ENCODE measurements at places on chromosomes 2 and 18.
A peak's percentile ranks its signal among the peaks of the same experiment; 100 is the strongest.

- DNase-seq, result no peak
These were observed 390.2 kb downstream of the DSC3 start for GRCh38 chr18:30652387-30652786.

GRCh38 chr2:232482301-232483238, 5.1 kb downstream of the ECEL1 start:
- no peak for DNase-seq

DNA sequence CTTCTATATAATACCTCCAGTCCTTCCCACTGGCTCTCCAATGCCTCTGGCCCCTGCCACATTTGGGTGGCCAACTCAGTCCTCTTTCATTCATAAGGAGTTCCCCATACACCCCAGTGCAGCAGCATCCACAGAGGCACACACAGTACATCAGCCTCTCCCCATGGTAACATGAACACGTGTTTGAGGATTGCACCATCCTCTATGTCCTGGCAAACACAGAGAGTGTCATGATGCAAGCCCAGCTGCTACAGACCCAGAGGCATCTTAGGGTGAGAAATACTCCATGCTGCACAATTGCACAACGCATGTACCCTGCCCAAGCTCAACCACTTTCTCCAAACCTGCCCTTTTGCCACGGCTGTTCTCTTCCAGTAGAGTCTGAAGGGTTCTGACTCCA, 11.5 kb downstream of the IGFBP5 start:
- DNase-seq, result no peak

DNA sequence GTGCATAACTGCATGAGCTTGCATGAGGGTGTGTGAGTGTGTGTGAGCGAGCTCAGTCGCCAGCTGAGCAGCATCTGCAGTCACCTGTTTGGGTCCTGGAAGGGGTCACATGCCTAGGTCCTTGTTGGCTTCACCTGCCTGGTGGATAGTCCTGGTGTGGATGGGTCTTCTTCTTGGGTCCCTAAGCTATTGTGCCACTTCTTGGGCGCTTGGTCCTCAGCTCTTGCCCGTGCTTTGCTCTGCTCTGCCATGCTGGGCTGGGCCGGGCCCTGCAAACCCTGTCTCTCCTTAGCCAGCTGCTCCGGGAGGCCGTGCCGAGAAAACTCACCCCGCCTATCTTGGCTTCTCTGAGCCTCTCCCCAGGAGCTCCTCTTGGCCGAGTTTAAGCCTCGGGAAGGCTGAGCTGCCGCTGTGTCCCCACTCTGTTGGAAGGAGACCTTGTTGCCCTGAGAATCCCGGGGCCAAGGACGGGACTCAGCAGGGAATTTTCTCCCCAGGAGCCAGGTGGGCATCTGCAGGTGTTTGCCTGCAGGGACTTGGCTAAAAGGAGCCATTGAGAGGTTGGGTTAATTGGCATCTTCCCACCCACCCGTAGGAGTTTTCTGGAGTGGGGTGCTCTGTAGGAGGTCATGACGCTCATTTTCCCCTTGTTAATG, 300.8 kb downstream of the NDUFA10 start:
- no peak for DNase-seq

DNA sequence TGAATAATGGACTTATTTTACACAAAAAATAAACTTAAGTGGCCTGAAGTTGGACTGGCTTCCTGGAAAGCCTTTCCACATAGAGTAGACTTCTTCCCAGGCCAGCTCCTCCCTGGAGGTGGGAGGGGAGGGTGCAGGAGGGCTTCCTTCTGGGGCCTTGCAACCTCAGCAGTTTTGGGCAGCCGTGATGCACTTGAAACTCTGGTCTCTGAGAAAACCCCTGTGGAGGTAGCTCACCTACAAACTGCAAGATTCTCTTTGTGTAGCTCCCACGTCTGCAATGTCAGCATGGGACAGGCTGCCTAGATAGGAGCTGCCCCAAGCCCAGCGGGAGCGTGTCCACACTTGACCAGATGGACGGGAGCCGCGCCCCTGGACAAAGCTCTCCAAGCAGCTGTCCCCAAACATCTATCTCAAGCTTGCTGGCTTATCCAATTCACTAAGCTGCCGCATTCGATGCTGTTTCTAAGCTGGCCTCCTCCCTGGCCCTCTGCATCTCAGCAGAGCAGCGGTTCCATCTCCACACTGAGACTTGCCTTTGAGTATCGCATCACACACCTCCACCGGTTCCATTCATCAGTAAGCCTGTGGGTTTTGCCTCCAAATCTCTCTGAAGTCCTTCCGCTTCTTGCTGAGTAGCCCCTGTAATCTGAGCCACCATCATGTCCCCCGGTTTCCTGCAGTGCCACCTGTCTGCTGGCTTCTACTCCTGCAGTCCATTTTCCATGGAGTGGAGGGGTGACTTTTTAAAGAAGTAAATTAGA, 1.6 kb upstream of the LPIN1 start:
- DNase-seq, result no peak

GRCh38 chr2:238636269-238637073, 209.7 kb downstream of the ASB1 start:
- DNase-seq, result no peak

DNA sequence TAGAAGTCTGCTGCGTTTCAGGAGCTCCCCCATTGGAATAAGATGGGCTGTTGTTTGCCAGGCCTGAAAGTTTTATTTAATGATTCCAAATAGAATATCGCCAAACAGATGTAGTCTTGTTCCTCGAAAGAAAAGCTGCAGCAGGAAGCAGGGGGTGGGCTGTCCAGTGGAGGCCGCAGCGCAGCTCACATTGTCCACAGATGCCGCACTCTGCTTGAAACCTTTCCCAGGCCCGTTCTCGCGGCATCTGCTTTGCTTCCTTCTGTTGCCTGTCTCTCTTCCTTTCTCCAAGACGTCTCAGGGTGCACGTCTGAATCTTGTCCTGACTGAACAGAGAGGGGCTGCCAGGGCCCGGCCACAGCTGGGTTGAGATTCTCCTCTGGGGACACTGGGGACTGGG, 12.4 kb upstream of the IGFBP2 start:
- DNase-seq, result no peak

DNA sequence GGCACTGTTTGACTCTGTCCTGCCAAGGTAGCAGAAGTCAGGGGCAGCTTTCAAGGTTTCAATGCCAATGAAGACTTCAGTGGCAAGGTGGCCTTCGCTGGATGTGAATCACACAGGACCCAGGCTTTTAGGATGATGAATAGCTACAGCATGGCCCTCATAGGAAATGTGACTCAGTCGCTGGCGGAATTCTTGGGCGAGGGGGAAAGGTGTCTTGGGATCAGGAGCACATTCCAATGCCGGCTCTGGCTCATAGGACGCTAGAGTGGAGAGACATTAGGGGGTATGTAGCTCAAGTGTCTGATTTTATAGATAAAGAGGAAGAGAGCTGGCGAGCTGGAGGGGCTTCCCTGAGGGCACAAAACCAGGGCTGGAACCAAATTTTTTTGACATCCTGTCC, 68.6 kb downstream of the SMIM21 start:
- no peak for DNase-seq

GRCh38 chr18:8348051-8348720, 261.1 kb upstream of the RAB12 start:
- no peak for DNase-seq

GRCh38 chr18:79397830-79398761, 2.4 kb downstream of the NFATC1 start:
- DNase-seq, result no peak

- no peak for DNase-seq
These were observed 111.9 kb downstream of the KCNF1 start for GRCh38 chr2:11023326-11024258.

DNA sequence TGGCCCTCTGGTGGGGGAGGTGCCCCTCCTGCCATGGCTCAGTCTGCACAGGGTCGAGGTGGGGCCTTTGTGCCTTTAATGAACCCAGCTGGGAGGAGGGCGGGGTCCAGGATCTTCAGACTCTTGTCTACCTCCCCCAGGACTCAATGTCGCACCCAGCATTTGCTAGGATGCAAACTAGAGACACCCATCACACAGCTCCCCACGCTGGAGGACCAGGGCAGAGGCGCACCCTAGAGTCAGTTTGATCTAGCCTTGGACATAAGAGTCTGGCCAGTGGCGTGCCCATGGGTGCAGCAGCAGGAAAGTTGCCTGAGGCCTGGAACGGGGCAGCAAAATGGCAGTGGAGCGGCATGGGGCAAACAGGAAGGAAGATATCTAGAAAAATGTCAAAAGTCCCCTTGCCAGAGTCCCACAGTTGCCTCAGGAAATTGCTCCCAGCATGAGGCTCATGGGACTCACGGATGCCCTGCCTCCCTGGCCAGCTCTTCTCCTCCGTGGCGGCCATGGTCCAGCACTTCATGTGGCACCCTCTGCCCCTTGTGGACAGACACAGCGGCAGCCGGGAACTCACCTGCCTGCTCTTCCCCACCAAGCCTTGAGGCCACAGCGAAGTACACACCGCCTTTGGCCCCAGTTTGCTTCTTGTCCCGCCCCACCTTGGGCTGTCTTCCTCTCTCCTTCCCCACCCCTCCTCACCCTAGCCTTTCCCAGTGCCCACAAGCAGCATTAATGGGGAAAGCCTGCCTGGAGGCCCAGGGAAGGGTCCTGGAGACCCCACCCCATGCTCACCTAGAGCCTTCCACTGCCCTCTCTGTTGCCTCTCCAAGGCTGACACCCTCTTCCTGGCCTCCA, 17.7 kb downstream of the SH2D6 start:
- DNase-seq, result no peak

DNA sequence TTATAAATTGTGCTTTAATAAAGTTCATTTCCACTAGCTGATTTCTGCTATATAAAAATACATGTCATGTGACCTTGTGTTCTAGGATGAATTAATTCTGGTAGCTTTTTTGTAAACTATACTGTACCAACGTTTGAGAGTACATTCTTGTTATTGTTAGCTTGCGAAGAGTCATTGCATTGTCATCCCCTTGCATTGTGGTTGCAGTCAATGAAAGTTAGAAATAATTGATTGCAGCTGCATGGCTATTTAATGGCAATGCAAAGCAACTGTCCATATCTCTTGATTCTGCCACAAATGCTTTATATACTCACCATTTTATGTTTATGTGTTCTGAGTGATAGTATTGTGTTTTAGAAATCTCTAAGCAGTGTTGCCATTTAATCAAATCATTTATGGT, 91.6 kb downstream of the ZNF407 start:
- no peak for DNase-seq

DNA sequence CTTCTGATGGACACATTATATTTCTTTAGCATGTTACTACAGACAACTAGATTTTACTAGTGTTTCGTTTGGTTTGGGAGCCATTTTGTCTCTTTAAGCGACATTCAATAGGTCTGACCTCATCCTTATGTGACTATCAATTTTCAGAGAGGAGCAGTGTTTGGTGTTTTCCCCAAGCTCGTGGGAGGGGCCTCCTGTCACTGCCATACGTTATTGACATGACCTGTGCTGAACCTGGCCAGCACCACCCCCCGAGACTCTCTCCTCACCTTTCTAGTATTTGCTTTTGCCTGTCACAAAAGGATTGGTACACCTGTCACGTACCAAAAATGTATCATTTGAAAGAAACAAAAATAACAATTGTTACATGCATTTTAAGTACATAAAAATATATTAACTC, 69.3 kb downstream of the PSMG2 start:
- DNase-seq, result no peak

- DNase-seq, result no peak
These were observed at the start of gene TNFAIP6 for GRCh38 chr2:151357359-151357758. Gene TNFAIP6, plus strand, starts transcription at chr2:151357592. Its CDS starts 75 bp downstream, at chr2:151357667.

DNA sequence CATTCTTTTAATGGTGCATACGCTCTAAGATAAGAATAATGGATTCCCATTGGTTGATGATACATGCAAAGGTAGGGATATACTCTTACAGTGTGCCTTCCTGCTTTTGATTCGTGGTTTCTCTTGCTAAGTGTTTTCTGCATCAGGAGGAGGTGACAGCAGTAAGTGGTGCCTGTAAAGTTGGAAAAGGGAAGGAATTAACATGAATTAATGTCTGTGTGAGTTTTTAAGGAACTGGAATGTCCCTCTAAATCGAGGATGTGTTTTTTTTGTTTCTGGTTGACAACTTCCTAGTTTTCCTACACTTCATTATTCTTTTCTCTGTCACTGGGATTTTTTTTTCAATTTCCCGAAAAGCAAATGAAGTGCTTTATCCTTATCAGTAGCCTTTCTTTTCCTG, 54.4 kb downstream of the CRIM1 start:
- no peak for DNase-seq

GRCh38 chr2:64525317-64525613, 1.1 kb downstream of the AFTPH start:
- DNase-seq, result peak; percentile 13

GRCh38 chr2:111143107-111143842, 22.6 kb downstream of the BCL2L11 start:
- no peak for DNase-seq

- no peak for DNase-seq
These were observed 60.0 kb downstream of the APOB start for GRCh38 chr2:20983844-20984243.

DNA sequence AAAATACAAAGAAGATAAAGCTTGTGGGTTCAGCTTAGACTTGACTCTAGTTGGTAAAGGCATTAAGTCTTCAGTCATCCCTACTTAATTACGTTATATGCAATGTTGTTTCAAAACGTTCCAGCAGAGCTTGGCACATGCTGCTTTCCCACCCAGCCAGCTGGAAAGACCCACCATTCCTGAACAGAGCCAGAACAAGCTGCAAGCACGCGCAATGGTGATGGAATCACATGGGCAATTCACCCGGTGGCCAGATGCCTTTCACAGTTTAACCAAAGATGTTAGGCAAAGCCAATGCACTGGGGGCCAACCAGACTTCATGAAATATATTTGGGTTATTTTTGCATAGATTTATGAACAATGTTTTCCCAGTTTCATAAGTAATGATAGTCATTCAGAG, 123.4 kb upstream of the CDH20 start:
- no peak for DNase-seq

DNA sequence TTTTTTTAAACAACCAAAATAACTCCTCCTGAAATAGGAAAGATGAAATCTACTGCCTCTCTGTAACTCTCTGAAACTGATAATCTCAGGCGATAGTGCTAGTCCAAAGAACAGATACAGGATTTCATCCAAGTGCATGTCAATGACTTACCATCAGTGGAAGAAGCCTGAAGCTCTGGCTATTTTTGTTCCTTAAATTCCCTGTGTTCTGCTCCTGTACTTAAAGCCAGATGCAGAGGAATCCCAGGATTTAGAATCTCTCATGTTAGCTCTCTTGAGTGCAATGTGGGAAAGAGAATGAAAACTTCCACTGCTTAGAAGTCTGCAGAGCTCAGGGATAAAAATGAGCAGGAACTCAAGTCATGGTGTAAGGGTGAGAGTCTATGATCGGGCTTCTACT, 291.9 kb downstream of the TCF4 start:
- DNase-seq, result no peak

- DNase-seq, result no peak
These were observed 435 bp downstream of the RNF181 start for GRCh38 chr2:85596026-85596333.

GRCh38 chr2:126599062-126599461, 56.9 kb upstream of the GYPC start:
- no peak for DNase-seq

GRCh38 chr18:44411976-44412375, 268.7 kb upstream of the SETBP1 start:
- no peak for DNase-seq

- no peak for DNase-seq
These were observed 78.3 kb downstream of the HDAC4 start for GRCh38 chr2:239322416-239323086.
